ENCODE measurements at places on chromosomes 11 and 22. TPM values are rescaled to one million over a fixed set of nuclear protein-coding genes. Genes with fewer than 3 reads are reported as not detected.

PYGM gene
- polyA plus RNA-seq: 2.4 TPM

RIMBP3C gene
- 0.19 TPM for polyA plus RNA-seq

CABP4 gene
- 0.55 TPM for polyA plus RNA-seq

MS4A15 gene
- polyA plus RNA-seq: not detected

KRTAP5-2 gene
- polyA plus RNA-seq: not detected

HBG2 gene
- 1,615 TPM for polyA plus RNA-seq

PCSK7 gene
- 18.3 TPM for polyA plus RNA-seq

SCUBE2 gene
- polyA plus RNA-seq: 6.6 TPM

TRPM5 gene
- polyA plus RNA-seq: 3.5 TPM

All from renal cortex interstitium (tissue), 15 donors.